ENCODE measurements at places on chromosomes 16 and 17.

DNA sequence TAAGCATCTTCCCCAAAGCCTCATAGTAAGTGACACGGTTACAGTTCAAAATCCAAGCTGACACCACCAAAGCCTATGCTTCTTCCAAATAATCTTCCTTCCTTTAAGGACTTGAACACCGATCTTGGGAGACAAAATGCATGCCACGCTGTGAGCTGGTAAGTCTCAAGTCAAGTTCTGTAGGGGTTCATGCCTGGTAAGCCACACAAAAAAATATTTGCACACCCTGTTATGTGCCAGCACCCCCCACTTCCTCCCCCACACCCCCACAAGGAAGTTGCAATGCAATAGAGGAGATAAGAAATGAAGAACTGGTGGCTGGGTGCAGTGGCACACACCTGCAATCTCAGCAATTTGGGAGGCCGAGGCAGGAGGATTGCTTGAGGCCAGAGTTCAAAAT is 5.6 kb downstream of the NOG start:
- no peak for DNase-seq

- DNase-seq: no peak
These were observed 41.5 kb downstream of the C16orf82 start for GRCh38 chr16:27108051-27108770.

DNA sequence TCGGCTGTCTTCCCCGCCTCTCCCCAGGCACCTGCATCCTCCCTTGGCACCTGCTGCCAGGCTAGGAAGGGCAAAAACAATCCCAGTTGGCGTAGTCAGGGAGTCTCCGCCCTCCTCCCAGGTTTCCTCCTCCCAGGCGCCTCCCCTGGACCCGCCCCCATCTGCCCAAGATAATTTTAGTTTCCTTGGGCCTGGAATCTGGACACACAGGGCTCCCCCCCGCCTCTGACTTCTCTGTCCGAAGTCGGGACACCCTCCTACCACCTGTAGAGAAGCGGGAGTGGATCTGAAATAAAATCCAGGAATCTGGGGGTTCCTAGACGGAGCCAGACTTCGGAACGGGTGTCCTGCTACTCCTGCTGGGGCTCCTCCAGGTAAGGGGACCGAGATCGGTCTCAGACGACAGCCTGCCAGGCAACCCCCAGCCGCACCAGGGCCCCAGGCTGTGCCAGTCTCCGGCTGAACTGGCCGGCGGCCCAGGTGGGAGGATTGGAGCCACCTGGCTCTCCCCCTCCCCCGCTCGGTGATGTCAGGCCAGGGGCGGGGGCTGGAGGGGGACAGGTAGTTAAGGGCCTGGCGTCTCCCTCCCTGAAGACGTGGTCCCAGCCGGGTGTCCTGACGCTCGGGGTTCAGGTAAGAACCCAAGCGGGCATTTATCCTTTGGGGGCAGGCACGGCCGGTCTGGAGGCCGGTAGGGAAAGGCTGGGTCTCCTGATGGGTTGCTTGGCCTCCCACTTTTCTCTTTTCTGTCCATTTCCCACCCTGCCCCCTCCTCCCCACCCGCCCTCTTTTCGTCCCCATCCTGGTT is at the start of gene GRB7:
Gene GRB7 (plus strand): TSS at position 179 of the 808 bp plus-strand sequence. CDS start 4,364 bp downstream, outside the sequence.
- no peak for DNase-seq

DNA sequence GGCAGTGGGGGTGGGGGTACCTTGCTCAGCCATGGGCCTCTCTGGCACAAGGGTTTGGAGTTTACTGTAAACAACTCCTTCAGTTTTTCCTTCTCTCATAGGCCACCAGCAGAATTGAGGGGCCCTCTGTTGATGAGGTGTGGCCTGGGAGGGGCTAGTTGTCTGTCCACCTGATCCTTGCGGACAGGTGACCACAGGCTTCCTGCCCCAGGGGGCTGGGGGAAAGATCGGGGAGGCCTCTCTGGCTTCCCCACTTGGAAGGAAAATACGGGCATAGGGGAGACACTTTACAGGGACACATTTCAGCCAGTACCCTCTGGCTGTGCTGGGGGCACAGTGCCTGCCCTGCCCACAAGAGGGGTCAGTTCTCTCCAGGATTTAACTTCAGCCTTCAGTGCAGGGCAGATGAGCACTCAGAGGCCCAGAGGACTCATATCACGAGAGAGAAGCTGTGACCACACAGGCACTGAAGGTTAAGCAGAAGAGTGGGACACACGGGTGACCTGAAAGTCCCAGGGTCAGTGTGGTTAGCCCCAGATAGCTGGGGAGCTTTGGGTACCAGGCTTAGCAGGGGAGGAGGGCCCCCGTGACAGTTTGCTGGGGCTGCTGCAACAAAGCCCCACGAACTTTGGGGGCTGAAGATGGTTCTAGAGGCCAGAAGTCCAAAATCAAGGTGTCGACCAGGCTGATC is 245.9 kb downstream of the SEC14L1 start:
- no peak for DNase-seq

DNA sequence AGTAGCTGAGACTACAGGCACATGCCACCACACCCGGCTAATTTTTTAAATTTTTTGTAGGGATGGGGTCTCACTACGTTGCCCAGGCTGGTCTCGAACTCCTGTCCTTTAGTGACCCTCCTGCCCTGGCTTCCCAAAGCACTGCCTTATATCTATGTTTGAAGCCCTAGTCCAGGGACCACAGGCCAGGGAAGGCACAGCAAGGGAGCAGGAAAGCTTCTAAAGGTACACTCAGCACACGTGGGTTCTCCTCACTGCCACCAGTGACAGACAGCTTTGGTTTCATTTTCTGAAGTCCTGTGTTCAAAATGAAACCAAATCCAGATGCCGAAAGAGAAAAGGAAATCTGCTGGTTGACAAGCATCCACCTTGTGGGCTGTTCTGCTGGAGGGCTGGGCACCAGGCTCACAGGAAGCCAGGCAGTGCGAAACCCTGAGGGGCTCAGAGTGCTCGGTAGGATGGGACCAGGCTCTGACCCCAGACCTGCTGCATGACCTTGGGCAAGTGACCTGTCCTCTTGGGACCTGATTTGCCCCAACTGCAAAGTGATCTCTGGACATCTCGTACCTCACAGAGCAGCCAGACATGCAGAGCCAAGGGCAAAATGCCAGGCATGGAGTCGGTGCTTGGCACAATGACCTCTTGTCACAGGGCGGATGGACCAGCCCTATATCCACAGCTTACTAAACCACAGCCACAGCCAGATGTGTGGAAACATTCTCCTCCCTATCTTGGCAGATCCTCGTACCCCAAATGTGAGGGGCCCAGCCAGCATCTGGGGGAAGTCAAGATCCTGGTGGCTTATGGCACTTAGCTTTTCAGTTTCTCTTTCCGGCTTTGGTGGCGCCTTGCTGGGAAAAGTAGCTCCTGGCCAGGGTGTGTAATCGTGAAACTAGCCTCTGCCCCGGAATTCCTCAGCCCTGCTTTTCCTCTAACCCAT is 2.8 kb upstream of the SOCS1 start:
- DNase-seq: no peak

GRCh38 chr16:22926105-22926751 is 112.3 kb downstream of the HS3ST2 start:
- DNase-seq: no peak

- no peak for DNase-seq
These were observed 29.6 kb downstream of the NLK start for GRCh38 chr17:28071891-28072606.

GRCh38 chr17:40452216-40452787 is 9.1 kb downstream of the IGFBP4 start:
- peak; percentile 60 for DNase-seq

- no peak for DNase-seq
These were observed 13.9 kb upstream of the CAPNS2 start for GRCh38 chr16:55552621-55553020.

DNA sequence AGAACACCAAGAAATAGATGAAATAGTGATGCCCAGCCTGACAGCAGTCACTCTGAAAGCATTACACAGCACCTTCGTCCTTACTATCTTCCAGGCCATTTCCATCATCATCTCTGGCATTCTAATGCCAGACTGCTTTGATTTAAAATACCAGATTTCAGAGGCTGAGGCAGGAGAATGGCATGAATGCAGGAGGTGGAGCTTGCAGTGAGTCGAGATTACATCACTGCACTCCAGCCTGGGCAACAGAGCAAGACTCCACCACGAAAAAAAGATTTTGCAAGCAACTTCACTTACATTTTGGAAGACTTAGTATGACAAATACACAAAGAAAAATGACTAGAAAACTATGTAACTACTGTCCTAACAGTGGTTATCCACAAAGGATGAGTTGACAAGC is 244.0 kb downstream of the CPPED1 start:
- no peak for DNase-seq

DNA sequence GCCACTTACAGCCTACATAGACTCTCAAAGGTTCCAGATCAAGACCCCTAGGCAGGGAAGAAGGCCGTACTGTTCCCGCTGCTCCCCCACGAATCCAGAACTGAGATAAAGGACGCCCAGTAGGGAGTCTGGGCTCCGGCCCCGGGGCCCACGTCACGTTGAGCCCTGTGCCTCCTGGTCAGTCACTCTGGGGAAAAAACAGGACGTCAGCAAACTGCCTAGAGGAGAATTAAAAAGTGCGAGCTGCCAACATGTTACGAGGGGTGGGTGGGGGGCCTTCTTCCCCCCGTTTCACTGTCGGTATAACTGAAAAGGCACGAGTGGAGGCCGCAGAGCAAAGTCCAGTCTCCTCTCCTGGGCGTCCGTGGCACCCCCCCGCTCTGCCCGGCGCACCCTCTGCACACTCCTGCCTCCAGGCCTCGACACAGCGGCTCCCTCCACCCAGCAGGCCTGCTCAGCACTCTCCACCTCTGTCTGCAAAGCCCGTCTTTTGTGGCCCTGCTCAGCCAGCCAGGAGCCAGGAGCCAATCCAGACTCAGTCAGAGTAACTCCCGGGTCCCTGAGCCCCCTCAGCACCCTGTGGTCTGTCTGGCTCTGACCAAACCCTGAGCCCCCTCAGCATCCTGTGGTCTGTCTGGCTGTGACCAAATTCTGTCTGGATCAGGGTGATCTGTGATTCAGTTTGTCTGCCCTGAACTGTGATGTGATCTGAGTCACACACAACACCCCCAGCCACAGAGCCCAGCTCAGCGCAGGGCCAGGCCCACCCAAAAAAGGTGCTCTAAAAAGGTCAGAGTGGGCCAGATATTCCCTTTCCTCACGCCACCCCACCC is 6.2 kb downstream of the ITGAE start:
- no peak for DNase-seq

DNA sequence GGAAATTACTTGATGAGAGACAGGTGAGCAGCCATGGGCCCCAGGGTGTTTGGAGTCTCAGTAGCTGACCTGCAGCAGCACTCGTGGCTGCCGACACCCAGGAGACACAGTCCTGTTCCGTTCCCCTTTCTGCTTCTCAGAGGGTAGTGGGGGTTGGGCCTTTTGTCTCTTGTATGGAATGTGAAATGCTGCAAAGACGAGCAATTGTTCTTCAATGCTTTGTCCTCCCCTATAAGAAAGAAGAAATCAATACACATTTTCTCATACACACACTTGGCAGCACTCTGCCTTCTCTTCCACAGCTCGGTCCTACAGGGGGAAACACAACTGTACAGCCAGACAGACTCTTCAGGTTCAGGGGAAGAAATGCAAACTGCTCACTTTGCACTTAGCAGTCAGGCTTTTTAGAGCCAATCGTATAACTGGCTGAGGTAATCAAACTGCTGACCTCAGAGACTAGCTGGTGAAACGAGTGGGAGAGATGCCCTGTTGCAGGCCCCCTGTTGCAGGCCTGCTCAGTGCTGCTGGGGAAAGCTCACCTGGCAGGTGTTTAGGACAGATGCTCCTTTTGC is 96.7 kb downstream of the AATF start:
- no peak for DNase-seq

DNA sequence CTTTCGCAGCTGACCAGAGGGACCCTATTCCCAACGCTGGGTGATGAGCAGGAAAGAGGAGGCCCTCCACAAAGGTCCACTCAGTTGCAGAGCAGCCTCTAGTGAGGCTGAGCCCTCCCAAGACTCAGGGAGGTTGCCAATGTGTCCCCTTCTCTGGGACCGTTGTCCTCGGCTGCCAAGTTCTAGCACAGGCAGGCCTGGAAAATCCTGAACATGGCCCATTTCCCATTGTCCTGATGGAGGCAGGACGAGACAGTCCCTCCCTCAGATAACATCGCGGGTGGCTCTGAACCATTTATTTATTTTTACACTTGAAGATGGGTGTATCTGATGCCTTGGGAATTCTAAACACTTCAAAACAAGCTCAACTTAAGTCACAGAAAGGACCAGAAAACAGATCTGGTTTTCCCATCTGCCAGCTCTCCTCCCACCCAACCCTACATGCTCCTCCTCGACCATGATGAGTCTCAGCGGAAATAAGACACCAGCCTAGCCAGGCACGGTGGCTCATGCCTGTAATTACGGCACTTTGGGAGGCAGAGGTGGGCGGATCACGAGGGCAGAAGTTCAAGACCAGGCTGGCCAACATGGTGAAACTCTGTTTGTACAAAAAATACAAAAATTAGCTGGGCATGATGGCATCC is 12.8 kb downstream of the CDIP1 start:
- no peak for DNase-seq

DNA sequence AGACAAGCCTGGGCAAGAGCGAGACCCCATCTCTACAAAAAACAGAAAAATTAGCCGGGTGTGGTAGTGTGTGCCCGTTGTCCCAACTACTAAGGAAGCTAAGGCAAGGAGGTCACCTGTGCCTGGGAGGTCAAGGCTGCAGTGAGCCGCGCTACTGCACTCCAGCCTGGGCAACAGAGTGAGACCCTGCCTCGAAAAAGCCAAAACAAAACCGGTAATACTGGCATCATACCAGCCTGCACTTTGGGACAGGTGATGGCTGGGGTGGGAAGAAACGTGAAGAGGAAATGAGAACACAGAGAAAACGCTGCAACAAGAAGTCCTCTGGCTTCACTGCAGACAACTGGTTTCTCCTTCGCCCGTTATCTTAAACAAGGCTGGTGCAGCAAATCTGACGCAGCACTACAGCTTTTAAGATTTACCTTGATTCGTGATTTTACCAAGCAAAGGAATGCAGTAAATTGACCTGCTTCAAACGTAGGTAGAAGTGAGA is 725 bp upstream of the CASC3 start:
- DNase-seq: no peak

GRCh38 chr17:7295230-7296180 is 1.1 kb upstream of the YBX2 start:
- DNase-seq: no peak

DNA sequence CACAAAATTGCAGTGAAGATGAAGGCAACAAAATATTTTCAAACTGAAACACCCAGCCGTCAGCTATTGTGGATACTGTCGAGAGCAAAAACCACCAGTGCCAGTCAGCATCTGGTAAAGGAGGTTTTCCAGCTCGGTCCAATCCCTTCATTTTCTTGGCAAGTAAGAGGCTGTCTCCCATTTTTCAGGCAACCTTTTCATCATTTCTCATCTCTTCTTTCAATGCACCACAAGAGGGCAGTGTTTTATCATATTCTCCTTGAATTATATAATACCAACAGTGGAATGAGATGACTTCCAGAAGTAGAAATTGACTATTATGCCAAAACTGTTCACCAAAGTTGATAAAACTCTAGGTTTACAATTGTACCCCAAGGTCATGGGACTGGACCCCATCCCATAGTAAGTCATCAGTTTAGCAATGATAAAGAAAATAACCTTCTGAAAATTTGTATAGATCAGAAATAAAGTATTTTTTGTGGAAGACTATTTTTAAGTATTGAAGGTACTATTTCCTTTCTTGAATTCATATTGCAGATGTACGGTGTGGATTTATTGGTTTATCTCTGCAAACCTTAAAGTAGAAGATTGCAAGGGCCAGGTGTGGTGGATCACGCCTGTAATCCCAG is 16.8 kb downstream of the NQO1 start:
- peak; percentile 75 for DNase-seq

- no peak for DNase-seq
These were observed 394.7 kb downstream of the SOX9 start for GRCh38 chr17:72515291-72516065.

GRCh38 chr16:60419859-60420258 is 1616.4 kb downstream of the CDH8 start:
- DNase-seq: no peak

- no peak for DNase-seq
These were observed 114.5 kb upstream of the CHMP6 start for GRCh38 chr17:80876950-80877728.
